AG10803 (cell line): ENCODE measurements at places on chromosomes 13 and 19.
A peak's percentile ranks its signal among the peaks of the same experiment; 100 is the strongest.

- DNase-seq, result peak; percentile 98
Measured at GRCh38 chr13:77329133-77329910, 2.4 kb upstream of the MYCBP2 start.

GRCh38 chr19:49339301-49340068, 4.3 kb downstream of the CD37 start:
- DNase-seq, result peak; percentile 78

GRCh38 chr13:34822650-34823049, 119.4 kb upstream of the NBEA start:
- DNase-seq, result no peak

DNA sequence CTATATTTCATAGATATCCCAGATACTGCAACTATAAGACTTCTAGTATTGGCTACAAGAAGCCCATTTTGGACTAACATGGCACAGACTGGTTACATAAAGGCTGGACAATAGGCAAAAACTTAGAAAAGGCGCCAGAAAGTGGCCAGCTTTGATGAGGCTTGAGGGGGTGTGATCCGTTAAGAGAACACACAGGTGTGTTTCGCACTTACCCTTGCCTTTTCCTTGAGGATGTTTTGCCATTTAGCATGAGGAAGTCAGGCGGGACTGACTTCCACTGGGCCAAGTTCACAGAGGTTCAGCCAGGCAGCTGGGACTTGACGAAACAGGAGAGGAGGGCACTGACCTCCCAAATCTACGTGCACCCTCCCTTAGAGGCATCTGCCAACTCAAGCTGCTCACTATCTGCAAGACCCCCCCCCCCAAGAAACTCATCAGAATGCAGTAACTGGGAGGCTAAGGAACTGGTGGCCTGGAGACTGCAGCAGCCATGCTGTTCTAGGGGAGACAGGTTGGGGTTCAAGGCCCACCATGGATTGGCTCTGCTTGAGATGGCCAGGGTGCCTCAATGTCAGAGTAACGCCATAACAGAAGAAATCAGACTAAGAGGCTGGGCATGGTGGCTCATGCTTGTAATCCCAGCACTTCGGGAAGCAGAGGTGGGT, 4.5 kb upstream of the LIN7B start:
- no peak for DNase-seq

DNA sequence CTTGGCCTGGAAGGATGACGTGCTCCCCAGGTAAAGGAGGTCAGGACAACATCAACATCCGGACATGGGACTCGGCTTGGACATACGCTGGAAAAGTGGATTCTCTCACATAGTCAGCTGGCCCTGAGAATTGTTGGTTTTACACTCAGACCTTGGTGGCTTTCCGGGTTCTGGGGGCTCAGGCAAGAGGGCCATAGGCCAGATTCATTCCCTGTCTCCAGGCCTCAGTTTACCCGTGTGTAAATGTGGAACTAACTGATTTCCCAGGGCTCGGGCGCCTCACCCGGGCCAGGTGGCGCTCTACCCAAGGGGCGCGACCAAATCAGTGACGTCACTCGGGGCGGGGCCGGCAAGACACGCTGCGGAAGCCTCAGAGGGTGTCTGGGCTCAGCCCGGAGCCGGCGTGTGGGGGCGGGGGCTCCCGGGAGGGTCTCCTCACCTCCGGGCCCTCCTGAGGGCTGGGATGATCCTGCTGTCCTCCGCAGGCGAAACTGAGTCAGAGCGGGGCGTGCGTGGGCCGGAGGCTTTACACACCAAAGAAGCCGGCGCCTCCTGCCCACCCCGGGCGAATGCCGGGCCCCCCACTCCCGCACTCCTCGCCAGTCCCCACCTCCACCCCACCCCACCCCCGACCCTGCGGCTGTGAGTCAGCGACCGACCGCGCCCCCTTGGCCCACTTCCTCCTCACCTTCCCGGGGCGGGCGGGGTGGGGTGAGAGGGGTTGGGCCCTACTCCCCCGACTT, 862 bp upstream of the VASP start:
- peak; percentile 83 for DNase-seq

GRCh38 chr19:2586196-2586595, 110.3 kb downstream of the GADD45B start:
- DNase-seq, result no peak

GRCh38 chr19:46809534-46810272, 21.3 kb upstream of the SLC1A5 start:
- DNase-seq, result no peak

GRCh38 chr13:27423333-27423732, 1.1 kb upstream of the GTF3A start:
- no peak for DNase-seq

- no peak for DNase-seq
Measured at GRCh38 chr13:52903320-52903719, 54.9 kb upstream of the PCDH8 start.

DNA sequence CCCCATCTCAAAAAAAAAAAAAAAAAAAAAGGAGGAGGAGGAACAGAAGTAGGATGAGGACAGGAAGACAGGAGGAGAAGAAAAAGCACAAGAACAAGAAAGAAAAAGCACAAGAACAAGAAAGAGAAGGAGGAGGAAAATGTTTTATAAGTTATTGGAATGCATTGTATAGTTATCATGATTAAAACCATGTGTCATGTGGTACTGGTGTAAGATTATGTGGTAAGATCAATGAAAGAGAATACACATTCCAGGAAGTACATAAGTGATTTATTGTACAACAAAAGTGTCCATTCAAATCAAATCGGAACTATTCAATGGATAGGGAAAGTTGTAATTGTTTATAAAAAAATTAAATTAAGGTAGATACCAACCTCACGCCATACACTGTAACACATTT, 167.7 kb downstream of the MZT1 start:
- no peak for DNase-seq
